ENCODE measurements at places on chromosomes 7 and 10. TPM values are rescaled to one million over a fixed set of nuclear protein-coding genes. Genes with fewer than 3 reads are reported as not detected.

- peak; percentile 50 for DNase-seq
Observed at GRCh38 chr7:94088560-94088959, 84.4 kb upstream of the BET1 start.

GNAT3 gene
- not detected for total RNA-seq

- DNase-seq = no peak
Observed at GRCh38 chr10:6928586-6928985, 348.5 kb upstream of the PRKCQ start.

TRIM74 gene
- not detected for total RNA-seq

- no peak for DNase-seq
Observed at GRCh38 chr10:122514045-122514840, 46.3 kb upstream of the DMBT1 start.

Data from renal cortical epithelial cell (primary cell).